ENCODE measurements at places on chromosomes 4 and X. TPM values are rescaled to one million over a fixed set of nuclear protein-coding genes. Genes with fewer than 3 reads are reported as not detected.

DNA sequence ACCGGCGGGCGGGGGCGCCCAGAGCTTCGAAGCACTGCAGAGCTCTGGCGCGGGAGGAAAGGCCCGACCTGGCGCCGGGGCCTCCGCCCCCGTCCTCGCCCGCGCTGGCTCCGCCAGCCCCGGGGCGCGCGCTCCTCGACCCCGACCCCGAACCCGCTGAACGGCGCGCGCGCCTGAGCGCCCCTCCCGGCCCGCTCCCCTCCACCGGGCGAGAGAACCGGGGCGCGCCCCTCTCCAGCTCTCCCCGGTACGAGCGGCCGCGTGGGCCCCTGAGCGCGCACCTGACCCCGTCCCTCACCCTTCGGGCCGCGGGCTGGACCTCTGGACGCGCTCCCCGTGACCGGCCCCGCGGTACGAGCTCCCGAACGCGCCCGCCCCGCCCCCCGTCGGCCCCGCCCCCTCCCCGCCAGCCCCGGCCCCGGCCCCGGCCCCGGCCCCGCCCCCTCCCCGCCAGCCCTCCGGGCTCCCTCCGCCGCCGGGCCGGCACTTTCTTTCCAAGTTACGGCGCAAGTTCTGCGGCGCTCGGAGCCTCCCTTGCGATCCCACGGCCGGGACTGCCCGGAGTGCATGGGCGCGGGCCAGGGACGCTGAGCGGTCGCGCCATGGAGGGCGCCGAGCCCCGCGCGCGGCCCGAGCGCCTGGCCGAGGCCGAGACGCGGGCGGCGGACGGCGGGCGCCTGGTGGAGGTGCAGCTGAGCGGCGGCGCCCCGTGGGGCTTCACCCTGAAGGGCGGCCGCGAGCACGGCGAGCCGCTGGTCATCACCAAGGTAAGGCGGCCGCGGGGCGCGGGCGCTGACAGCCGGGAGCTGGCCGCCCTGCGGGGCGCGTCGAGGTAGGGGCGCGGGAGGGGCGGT is at the start of gene SHROOM2:
Gene SHROOM2, plus strand, starts transcription at position 486 of the 854 bp plus-strand sequence. Its CDS starts 117 bp downstream, at position 603.
- DNase-seq, result no peak

The SOD3 gene
- total RNA-seq, result not detected

GRCh38 chr4:83490876-83491450 is 6.1 kb upstream of the ABRAXAS1 start:
- DNase-seq, result peak; percentile 15

GRCh38 chr4:102356562-102357202 is 11.4 kb upstream of the SLC39A8 start:
- no peak for DNase-seq

GRCh38 chr4:181301735-181302710 is 941.2 kb upstream of the TENM3 start:
- DNase-seq, result peak; percentile 23

The DOK7 gene
- 0.14 TPM for total RNA-seq

GRCh38 chr4:74904509-74905065 is 28.3 kb upstream of the PARM1 start:
- DNase-seq, result no peak

DNA sequence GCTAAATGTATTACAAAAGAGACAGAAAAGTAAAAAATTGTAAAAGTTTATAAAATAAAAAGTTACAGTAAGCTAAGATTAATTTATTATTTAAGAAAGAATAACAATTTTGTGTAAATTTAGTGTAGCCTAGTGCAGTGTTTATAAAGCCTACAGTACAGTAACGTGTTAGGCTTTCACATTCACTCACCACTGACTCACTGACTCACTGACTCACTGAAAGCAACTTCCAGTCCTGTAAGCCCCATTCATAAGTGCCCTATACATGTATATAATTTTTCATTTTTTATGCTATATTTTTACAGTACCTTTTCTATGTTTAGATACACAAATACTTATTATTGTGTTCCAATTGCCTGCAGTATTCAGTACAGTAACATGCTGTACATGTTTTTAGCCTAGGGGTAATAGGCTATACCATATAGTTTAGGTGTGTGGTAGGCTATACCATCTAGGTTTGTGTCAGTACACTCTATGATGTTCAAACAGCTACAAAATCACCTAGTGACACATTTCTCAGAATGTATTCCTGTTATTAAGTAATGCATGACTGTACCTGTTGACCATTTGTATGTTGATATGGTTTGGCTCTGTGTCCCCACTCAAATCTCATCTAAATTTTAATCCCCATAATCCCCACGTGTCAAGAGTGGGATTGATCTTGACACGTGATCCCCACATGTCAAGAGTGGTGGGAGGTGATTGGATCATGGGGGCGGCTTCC is 57.9 kb downstream of the CFAP299 start:
- no peak for DNase-seq

- DNase-seq, result no peak
Observed at GRCh38 chr4:35124106-35124505, 1120.2 kb downstream of the ARAP2 start.

GRCh38 chr4:86296865-86297264 is 63.0 kb downstream of the MAPK10 start:
- DNase-seq, result no peak

DNA sequence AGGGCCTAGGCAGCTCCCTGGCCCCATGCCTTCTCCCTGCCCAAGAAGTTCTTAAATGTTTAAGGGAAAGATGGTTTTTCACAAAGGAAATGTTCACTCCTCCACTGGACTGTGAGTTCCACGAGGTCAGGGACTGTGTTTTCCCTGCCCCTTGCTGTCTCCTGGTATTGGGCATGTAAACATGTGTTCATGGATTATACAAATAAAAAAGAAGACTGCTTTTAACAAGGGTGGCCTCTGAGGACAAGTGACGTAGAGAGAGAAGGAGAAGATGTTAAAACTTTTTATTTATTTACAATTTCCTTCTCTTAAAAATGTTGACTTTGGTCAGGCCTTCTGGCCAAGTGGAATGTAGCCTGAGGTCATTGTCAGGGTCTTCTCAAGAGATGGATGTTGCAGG is 66.0 kb downstream of the FHDC1 start:
- no peak for DNase-seq

The OTUD6A gene
- not detected for total RNA-seq

The F9 gene
- not detected for total RNA-seq

DNA sequence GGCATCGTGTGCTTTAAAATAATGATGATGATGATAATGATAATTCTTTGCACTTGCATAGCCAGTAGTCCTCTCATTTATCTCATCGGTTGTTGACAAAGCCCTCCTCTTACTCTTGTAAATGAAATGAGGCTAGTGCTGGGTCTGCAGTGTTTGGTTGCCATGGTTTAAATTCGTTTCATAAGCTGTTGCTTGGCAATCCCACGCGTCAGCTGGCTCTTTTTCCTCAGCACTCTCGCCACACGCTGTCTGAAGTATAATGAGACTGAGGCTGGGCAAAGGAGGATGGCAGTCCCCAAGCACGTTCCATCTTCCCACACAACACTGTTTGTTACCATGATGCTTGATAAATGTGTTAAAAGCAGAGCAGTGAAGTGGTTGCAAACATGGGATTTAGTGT is 15.5 kb downstream of the PAGE4 start:
- DNase-seq, result no peak

DNA sequence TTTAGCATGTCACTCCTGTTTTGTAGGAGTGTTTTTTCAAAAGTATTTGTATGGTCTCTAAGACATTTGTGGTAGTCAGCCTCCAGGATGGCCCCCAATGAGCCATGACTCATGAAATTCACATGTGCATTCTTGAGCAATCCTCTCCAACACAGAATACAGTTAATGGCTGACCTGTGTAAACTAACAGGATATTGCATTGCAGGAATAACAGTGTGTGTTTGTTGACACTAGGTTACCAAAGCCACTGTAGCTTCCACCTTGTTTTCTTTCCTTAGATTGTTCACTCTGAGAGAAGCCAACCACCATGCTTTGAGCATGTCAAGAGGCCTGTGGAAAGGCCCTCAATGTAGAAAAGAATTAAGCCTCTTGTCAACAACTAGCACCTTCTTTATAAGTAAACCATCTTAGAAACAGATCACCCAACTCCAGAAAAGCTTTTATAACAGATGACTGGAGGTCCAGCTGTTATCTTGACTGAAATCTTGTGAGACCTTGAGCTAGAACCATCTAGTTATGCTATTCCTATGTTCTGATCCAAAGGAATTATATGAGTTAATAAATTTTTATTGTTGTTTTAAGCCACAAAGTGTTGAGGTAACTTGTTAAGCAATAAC is 28.5 kb downstream of the TBCK start:
- DNase-seq, result peak; percentile 46

The ITM2A gene
- total RNA-seq, result 0.43 TPM

- no peak for DNase-seq
Observed at GRCh38 chr4:148735432-148736155, 293.4 kb upstream of the NR3C2 start.

DNA sequence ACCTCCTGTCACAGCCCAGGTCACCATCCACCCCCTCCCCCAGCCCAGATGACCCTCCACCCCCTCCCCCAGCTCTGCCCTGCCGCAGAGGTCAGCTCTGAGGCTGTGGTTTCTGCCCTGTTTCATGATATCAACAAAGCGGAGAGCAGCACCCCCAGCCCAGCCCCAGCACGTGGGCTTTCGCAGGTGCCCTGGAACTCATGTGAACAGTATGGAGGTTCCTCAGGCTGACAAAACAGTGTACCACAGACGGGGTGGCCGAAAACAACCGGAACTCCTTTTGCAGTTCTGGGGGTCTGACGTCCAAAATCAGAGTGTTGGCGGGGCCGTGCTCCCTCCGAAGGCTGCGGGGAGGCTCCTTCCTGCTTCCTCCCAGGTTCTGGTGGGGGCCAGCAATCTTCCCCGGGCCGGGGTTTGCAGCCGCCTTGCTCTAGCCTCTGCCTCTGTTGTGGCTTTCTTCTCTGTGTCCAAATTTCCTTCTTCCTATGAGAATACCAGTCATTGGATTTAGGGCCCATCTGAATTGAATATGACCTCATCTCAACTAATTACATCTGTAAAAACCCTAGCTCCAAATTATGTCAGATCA is 7.9 kb upstream of the PSAPL1 start:
- no peak for DNase-seq

The CT47B1 gene
- total RNA-seq, result not detected

The SPANXN4 gene
- 34.8 TPM for total RNA-seq

- DNase-seq, result no peak
Observed at GRCh38 chrX:72102760-72103159, 29.0 kb downstream of the RTL5 start.

DNA sequence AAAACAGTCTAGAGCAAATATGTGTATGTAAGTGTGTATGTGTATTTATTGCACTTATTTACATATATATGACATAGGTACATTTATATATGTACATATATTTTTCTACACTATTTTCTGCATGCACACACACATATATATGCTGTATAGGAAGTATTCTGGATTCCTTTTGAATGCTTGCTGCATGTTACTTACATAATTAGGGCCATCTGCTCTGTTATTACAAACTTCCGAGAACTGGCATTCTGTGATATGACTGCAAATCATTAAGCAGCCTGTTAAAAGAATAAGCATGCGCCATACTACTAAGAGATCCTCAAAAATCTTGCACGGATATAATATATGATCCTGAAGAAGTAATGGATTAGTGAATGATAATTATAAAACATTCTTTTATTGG is 1157.6 kb upstream of the TENM3 start:
- DNase-seq, result no peak

- no peak for DNase-seq
Observed at GRCh38 chr4:173930329-173930967, 353.0 kb downstream of the FBXO8 start.

The CCNG2 gene
- total RNA-seq, result 8.9 TPM

DNA sequence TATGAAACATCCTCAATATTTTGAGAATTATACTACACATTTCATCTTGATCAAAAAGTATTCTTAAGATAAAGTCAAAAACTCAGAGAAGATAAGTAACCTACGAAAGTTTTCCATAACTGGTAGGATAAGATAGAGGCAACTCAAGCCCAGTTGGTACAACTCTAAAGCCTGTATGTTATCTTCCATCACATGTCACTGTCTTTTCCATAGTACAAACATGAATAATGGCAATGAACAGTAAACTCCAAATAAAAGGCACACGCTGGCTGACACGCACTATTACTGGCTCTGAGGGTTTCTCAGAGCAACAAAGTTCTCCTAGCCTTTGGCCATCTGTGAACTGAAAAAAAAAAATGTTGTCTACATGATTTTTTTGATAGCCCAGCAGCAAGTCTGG is 27.2 kb downstream of the LIN54 start:
- no peak for DNase-seq

- DNase-seq, result no peak
Observed at GRCh38 chrX:31070057-31070468, 1.8 kb downstream of the FTHL17 start.

DNA sequence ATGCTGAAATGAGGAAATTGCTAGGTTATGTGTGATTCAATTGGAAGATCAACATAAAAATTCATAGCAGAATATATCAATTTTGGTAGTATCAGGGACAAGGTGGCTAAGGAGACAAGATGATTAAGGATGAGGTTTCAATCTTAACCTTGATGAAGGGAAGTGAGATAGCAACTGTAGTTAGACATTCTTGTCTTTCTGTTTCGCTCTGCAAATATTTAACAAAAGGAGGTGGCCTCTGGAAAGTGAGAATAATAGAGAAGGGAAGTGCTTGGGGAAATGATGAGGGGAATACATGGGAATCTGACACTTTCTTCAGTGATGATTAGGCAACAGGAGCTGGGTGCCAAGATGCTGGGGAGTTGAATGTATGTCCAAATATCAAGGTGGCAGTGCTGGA is 337.1 kb upstream of the PUDP start:
- no peak for DNase-seq

The HOPX gene
- total RNA-seq, result 224 TPM

DNA sequence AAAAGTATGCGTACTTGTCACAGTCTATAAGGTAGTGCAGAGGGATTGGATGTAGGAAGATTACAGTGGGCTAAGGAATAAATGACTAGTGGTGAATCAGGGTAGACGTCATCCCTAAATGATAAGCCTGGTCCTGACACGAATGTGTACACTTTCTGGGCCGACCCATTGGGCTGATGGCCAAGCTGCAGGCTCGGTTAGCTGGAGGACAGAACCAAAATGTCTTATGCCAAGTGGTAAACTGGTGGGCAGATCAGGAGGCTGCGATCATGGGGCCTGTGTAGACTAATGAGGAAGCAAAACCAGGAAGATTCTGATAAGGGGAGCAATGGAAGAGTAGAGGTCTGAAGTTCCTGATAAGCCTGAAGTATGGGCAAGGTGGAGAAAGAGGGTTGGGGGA is 272.8 kb upstream of the GATB start:
- no peak for DNase-seq

GRCh38 chr4:140777894-140778293 is 21.7 kb upstream of the TBC1D9 start:
- no peak for DNase-seq

The IGSF1 gene
- total RNA-seq, result 0.67 TPM

The FAAH2 gene
- total RNA-seq, result 0.05 TPM

The TXLNG gene
- total RNA-seq, result 38.3 TPM

DNA sequence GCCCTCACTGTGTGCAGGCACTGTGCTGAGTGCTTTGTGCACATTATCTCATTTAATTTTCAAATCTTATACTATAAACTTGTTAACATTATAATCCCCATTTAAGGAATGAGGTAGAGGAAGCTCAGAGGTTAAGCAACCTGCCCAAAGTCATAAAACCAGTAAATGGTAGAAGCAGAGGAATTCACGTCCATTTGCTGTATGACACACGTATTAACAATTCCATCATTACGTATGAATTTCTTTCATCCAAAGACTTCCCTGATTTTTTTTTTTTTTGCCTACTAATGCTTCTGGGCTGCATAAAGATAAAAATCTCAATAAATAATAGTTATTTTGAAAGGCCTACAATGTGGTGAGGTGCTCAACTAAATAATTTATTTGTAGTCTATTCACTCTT is 64.5 kb upstream of the H2AZ1 start:
- DNase-seq, result no peak

- no peak for DNase-seq
Observed at GRCh38 chrX:36199928-36200327, 280.4 kb downstream of the CFAP47 start.

The USP27X gene
- total RNA-seq, result 2.1 TPM

The CLDN2 gene
- not detected for total RNA-seq

The CPZ gene
- not detected for total RNA-seq

The CSAG1 gene
- not detected for total RNA-seq

Measured in NCI-H460 (cell line).